MG63 (cell line): ENCODE measurements at places on chromosomes 4 and X. TPM values are rescaled to one million over a fixed set of nuclear protein-coding genes. Genes with fewer than 3 reads are reported as not detected.

- peak; percentile 19 for DNase-seq
Measured at GRCh38 chr4:21858971-21859370, 89.6 kb downstream of the KCNIP4 start.

DNA sequence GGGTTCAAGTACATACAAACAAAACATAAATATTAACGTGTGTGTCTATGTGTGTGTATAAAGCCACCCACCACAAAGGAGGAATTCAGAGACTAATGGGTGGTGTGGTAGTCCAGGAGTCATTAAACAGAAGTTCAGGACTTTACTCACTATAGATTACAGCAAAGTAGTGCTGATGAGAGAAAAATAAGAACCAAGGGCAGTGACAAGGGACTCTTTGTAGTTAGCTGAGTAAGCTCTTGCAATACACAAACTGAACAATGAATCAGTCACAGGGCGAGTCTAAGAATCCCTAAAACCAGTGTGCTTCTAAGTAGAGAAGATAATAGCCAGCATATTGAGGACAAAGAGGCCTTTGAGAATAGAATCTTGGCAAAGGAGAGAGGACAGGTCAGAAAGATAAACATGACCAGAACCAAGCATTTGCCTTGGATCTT lies 232.4 kb downstream of the PPP3CA start:
- no peak for DNase-seq

DNA sequence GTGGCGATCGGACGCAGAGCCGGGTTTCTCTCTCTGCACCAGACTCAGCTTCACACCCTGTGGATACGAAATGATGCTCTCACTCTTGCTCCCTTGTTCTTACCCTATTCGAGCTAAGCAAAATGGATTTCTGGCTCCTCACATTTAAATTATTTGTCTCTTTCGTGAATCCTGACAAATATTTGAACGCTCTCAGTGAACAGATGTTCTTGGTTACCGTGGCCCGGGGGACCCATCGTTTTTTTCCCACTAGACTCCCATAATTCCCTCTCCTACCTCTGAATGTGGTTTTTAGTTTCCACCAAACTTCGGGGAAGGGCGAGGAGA lies 630 bp downstream of the SMARCA5 start:
- no peak for DNase-seq

DNA sequence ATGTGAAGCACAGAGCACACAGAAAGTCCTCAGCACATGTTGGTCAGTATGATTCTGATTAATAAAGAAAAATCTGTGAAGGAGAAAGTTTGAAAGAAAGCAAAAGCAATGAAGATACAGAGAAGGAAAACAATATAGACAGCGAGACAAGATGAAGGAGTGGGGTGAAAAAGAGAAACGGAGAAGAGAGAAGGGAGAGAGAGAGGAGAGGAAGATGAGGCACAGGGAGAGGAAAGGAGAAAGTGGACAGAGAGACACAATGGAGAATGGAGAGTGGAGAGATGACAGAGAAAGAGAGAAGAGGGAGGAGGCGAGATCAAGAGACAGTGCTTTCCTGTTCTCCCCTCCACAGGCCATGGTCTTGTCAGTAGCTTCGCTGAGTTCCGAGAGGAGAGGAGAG lies 3.9 kb upstream of the KCND1 start:
- no peak for DNase-seq

DNA sequence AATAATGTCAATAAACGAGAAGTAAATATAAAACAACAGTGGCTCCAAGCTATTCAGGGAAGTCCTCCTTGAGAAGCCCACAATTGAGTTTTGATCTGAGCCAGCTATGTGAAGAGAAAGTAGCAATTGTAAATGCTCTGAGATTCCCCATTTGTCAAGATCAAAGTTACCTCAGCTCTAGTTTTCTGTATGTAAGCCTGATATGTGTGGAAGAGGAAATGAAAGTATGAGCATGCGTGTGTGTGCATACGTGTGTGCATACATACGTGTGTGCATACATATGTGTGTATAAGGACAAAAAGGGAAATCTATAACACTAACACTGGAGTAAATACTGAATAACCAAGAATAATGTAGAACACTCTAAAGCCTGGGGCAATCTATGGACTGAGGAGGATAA lies 130.3 kb downstream of the SCFD2 start:
- DNase-seq = no peak

DNA sequence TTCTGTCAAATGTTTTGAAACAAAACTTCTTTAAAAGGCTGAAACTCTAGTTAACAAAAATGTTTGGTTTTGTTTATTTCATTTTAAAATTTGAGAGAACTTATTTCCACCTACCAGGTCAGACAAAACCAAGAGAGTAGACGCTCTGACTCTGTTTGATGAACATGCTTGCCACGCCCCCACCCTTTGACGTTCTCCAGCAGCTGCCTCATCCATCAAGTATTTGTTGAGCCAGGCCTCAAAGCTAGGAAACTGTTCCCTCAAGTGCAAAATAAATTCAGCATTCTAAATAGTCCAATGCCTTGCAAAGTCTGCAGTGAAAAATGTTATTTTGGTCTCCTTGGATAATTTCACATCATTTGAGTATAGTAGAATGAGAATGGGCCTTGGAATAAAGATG lies 121.6 kb downstream of the GUCY2F start:
- no peak for DNase-seq

DNA sequence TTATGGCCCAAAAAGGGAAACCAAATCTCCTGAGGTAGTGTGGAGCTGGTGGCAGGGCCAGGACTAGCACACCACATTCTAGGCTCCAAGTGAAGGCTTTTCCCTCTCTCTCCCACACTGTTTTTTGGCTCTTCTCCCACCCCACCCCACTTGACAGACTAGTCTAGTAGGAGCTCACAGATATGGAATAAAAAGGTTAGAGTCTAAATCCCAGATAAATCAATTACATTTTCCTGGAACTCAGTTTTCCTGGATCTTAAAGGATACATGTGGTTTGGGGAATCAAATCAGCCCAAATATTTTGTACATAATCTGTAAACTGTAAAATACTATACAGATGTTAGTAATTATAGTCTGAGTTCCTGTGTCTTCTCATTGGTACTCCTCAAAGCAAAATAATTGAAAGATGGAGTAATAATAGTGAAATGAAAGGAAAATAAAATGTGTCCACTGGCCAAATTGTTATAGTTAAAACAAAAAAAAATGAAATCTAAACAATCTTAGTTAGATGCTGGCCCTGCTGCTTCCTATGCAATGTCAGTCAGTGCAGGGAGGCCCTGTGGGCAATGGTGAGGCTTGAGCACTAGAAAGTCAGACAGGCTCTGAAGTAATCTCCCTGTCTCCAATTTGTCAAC lies 370.4 kb upstream of the CPEB2 start:
- no peak for DNase-seq

MAGEC1 gene
- total RNA-seq = not detected in 2 replicates

DNA sequence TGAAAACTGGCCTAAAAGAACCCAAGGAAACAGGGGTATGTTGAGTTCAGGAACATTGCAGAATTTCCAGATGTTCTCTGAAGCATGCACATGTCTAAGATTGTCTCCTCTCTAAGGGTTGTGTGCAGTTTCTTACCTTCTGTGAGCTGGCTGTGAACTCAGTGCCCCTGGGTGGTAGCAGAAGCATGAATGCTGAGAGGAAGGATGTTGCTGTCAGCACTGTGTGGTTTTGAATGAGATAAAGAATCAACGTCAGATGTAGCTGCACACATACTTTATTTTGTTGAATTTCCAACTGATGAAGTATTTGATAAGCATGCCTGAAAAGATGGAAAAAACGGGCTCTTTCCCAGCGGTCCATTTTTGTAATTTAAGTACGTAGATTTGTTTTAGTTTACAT lies 23.8 kb upstream of the CD38 start:
- DNase-seq = peak; percentile 8

GAGE12F gene
- total RNA-seq = not detected in 2 replicates

GRCh38 chrX:100819534-100819836 lies 706 bp upstream of the CSTF2 start:
- DNase-seq = no peak

GCNA gene
- 1.1 and 1.4 TPM in 2 replicates for total RNA-seq

- no peak for DNase-seq
Measured at GRCh38 chrX:32170481-32170880, 1040.9 kb downstream of the DMD start.

DNA sequence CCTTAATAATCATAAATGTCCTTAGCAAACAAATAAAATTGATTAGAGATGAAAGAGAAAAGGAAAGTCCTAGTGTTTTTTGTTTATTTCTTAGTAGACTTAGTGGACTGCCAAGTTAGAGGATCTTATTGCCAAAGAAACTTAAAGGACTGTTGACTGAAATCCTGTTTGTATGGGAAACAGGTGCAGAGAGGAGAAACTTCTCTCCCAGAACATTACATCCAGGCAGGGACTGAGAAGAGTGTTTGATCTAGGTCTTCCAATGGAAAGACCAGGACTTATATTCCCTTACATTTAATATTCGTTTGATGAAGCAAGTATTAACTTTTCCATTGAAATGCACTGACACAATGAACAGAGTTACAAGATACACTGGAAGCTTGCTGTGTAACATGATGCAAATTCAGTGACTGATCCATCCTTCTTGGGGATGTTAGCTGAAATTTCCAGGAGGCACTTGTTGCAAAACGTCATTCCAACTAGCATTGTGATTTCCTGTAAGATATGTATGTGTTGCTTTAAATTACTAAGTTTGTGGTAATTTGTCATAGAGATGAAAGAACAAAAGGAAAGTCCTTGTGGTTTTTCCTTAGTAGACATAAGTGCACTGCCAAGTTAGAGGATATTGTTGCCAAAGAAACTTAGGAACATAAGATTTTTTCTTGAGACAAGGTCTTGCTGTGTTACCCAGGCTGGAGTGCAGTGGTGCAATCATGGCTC lies 505.6 kb downstream of the STIM2 start:
- DNase-seq = no peak

DNA sequence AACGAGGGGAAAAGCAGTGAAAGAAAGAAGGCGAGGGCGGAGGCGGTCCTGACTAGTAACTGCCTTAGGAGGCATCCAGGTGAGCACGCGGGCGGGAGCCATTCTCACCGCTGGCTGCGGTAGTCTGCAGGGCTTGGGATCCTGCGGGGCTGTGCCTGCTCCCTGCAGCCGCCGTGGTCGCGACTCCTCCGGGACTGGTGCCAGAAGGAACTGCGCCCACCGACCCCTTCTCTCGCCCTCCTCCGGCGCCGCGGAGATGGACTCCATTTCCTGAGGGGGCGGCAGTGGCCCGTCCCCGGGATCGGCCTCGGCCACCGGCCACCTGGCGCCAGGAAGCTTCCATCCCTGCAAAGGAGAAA lies 543 bp downstream of the NFXL1 start:
- DNase-seq = peak; percentile 7

DNA sequence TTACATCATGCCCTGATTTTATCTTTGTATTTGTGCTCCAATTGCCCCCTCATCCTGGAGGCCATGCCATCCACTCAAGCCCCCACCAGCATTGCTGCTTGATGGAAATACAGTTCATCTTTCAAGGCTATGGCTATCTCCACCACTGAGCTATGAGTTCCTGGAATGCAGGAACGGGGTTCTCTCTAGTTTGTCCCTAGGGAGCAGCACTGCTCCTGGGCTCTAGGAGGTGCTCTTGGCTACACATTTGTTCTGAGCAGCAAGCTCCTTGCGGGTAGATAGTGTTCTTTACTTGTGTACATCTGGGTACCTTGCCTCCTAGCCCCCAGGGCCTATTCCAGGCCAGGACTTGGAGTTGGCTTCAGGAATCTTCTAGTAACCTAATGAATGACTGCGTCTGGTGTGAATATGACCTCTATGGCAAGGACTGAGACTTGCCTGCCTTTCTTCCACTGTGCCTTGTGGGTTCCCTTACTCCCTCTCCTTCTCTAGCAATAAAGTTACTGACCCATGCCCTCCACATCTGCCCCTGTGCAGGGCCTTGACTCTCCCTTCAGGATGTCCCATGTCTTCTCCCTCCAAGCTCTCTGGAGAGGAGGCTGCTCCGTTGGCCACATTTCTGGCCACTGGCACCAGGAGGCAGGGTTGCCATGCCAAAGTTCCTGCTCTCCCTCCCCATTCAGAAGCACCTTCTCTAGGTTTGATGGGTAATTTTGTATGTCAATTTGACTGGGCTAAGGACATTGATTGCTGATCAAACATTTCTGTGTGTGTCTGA lies 7.6 kb downstream of the CITED1 start:
- DNase-seq = no peak

DNA sequence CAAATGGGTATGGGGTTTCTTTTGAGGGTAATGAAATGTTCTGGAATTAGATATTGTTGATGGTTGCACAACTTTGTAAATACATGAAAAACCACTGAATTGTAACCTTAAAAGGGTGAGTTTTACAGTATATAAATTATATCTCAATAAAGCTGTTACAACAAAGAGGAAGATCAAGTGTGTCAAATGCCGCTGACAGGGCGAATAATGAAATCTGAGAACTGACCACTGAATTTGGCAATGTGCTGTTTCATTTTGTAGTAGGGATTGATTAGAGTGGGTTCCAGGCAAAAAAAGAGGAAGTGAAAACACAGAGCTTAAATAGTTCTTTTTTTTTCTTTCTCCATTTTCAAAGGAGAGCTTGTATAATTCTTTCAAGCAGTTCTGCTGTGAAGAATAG lies 161.1 kb upstream of the NAP1L5 start:
- DNase-seq = no peak

- DNase-seq = no peak
Measured at GRCh38 chr4:29966386-29966785, 753.8 kb upstream of the PCDH7 start.

- no peak for DNase-seq
Measured at GRCh38 chrX:94977986-94978385, 1304.0 kb downstream of the FAM133A start.

DIPK2B gene
- not detected in 2 replicates for total RNA-seq

SLITRK4 gene
- total RNA-seq = 0.10 and 0.56 TPM in 2 replicates

- no peak for DNase-seq
Measured at GRCh38 chr4:154927126-154927680, 146.1 kb downstream of the RBM46 start.

DNA sequence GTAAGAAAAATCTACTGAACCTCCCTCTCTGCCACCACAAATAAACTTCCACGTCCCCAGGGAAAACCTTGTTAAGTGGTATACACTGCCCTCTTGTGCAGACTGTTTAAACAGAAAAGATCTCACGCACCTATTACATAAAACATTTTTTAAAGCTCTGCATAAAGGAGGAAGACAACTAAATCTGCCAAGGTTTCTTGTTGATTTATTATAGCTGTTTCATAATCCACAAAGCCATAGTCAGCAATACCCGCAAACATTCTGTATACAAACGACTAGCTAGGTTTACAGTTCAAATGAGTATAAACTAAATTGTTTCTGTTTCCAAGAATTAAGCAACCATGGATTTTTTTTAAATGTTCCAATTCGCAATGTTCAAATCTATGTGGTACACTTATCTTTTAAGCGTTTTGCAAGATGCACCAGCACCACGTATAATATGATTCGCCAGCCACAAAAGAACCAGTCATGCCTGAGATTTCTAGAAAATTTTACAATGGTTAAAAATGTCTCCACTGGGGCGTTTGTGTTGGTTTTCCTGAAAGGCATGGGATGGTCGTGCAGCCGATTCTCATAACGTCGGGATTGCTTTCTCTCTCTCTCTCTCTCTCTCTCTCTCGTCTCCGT lies 164.6 kb downstream of the PRKX start:
- no peak for DNase-seq

GRCh38 chrX:50071494-50071893 lies 129.3 kb downstream of the AKAP4 start:
- no peak for DNase-seq

TLR3 gene
- total RNA-seq = 7.4 and 7.7 TPM in 2 replicates

GRCh38 chrX:5857232-5857631 lies 371.4 kb downstream of the NLGN4X start:
- DNase-seq = no peak

FAM47A gene
- total RNA-seq = not detected in 2 replicates

MRPL1 gene
- 43.6 and 46.3 TPM in 2 replicates for total RNA-seq
